ENCODE measurements at places on chromosomes 6 and 20. TPM values are rescaled to one million over a fixed set of nuclear protein-coding genes. Genes with fewer than 3 reads are reported as not detected.

DNA sequence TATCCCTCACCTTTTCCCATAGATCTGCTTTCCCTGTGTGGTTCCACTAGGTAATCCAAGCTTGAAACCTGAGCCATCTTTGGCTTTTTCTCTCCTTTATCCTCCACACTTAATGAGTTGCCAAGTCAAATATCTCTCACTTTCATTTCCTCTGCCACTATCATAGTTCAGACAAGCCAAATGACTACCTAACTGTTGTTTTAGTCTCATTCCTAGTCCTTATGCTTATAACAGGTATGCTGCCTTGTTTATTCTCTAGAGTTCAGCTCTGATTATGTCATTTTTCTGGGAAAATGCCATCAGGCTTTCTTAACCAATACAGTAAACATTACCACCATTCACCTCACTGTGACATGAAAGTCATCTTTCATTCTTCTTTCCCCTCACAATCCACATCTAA lies 6.5 kb downstream of the EFHC1 start:
- no peak overlapping the region for H3K4me3 ChIP-seq
- peaks cover 45% of the 10 kb centered on the region for H3K4me1 ChIP-seq
- no peaks in the 10 kb centered on the region for H3K27me3 ChIP-seq
- no peak for DNase-seq
- H3K27ac ChIP-seq: no peak overlapping the region

DNA sequence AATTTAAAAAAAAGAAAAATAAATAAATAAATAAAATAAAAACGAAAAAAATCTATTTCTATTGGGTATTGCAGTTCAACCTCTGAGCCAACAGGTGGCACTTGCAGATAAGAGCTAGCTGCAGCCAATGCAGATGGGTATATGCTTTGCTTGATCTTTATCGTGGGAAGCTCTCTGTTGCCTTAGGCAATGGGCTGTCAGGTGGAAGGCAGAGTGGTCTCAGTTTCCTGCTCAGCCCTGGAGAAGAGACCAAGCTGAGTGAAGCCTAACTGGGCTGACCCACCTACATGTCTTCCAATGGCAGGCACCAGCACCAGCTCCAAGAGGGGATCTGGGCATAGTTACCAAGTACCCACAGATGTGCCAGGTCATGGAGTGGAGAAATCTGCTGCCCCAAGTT lies 95.0 kb downstream of the AK9 start:
- H3K27me3 ChIP-seq: no peaks in the 10 kb centered on the region
- H3K27ac ChIP-seq: no peak overlapping the region
- no peaks in the 10 kb centered on the region for H3K36me3 ChIP-seq
- no peak overlapping the region for H3K4me3 ChIP-seq
- no peaks in the 10 kb centered on the region for H3K4me1 ChIP-seq

GRCh38 chr6:48747040-48747439 lies 636.0 kb upstream of the PTCHD4 start:
- H3K27ac ChIP-seq: no peak overlapping the region
- DNase-seq: no peak
- H3K4me1 ChIP-seq: no peaks in the 10 kb centered on the region
- no peaks in the 10 kb centered on the region for H3K36me3 ChIP-seq
- no peaks in the 10 kb centered on the region for H3K27me3 ChIP-seq

- no peak overlapping the region for H3K4me3 ChIP-seq
- no peak for DNase-seq
- H3K27me3 ChIP-seq: no peaks in the 10 kb centered on the region
- peaks cover 5% of the 10 kb centered on the region for H3K36me3 ChIP-seq
- peaks cover 18% of the 10 kb centered on the region for H3K4me1 ChIP-seq
These were observed 96.7 kb downstream of the FYN start for GRCh38 chr6:111776236-111777221.

- DNase-seq: no peak
- no peaks in the 10 kb centered on the region for H3K36me3 ChIP-seq
- H3K27me3 ChIP-seq: no peaks in the 10 kb centered on the region
- no peak overlapping the region for H3K4me3 ChIP-seq
- peaks cover 21% of the 10 kb centered on the region for H3K4me1 ChIP-seq
These were observed 140.3 kb downstream of the TENT5A start for GRCh38 chr6:81612136-81612535.

GRCh38 chr20:18657575-18657974 lies 69.7 kb downstream of the DTD1 start:
- no peaks in the 10 kb centered on the region for H3K36me3 ChIP-seq
- no peak overlapping the region for H3K27ac ChIP-seq
- H3K27me3 ChIP-seq: no peaks in the 10 kb centered on the region
- H3K4me1 ChIP-seq: no peaks in the 10 kb centered on the region

DNA sequence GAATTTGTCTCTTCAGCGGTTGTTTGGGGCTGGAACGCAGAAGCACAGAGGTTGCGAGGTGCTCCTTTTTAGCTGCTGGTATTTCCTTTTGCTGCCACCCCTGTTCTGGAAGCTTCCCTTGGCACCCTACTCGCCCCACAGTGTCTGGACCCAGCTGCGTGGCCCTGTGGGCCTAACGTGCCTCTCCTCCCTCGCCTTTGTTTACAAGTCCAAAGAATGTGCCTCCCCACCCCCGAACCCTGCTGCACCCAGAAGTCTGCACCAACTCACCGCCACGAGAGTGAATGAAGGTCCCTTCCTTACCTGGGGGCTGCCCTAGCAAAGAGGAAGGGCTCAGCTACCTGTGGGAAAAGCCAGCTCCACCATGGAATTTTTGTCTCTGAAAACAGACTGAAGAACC lies 139.7 kb upstream of the RPS6KA2 start:
- H3K27ac ChIP-seq: no peak overlapping the region
- no peak for DNase-seq
- no peaks in the 10 kb centered on the region for H3K27me3 ChIP-seq
- no peaks in the 10 kb centered on the region for H3K36me3 ChIP-seq

- no peaks in the 10 kb centered on the region for H3K4me1 ChIP-seq
- no peaks in the 10 kb centered on the region for H3K27me3 ChIP-seq
- H3K27ac ChIP-seq: no peak overlapping the region
- H3K4me3 ChIP-seq: no peak overlapping the region
These were observed 45.1 kb downstream of the KIAA0319 start for GRCh38 chr6:24600903-24601302.

GRCh38 chr6:125745281-125746018 lies 4.0 kb upstream of the HEY2 start:
- DNase-seq: no peak
- peaks cover 61% of the 10 kb centered on the region for H3K27me3 ChIP-seq
- H3K36me3 ChIP-seq: no peaks in the 10 kb centered on the region
- H3K27ac ChIP-seq: no peak overlapping the region
- H3K4me1 ChIP-seq: peaks cover 23% of the 10 kb centered on the region

The SPATS1 gene
- total RNA-seq: not detected

The ELOVL4 gene
- total RNA-seq: 1.3 TPM
